T-helper 17 cell (primary cell): ENCODE measurements at places on chromosomes 13 and 19.

DNA sequence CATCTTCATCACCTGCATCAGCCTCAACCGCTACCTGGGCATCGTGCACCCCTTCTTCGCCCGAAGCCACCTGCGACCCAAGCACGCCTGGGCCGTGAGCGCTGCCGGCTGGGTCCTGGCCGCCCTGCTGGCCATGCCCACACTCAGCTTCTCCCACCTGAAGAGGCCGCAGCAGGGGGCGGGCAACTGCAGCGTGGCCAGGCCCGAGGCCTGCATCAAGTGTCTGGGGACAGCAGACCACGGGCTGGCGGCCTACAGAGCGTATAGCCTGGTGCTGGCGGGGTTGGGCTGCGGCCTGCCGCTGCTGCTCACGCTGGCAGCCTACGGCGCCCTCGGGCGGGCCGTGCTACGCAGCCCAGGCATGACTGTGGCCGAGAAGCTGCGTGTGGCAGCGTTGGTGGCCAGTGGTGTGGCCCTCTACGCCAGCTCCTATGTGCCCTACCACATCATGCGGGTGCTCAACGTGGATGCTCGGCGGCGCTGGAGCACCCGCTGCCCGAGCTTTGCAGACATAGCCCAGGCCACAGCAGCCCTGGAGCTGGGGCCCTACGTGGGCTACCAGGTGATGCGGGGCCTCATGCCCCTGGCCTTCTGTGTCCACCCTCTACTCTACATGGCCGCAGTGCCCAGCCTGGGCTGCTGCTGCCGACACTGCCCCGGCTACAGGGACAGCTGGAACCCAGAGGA lies 2.6 kb downstream of the P2RY11 start:
- no peak for DNase-seq

- DNase-seq = no peak
Observed at GRCh38 chr13:81171065-81171647, 830.2 kb upstream of the SPRY2 start.

DNA sequence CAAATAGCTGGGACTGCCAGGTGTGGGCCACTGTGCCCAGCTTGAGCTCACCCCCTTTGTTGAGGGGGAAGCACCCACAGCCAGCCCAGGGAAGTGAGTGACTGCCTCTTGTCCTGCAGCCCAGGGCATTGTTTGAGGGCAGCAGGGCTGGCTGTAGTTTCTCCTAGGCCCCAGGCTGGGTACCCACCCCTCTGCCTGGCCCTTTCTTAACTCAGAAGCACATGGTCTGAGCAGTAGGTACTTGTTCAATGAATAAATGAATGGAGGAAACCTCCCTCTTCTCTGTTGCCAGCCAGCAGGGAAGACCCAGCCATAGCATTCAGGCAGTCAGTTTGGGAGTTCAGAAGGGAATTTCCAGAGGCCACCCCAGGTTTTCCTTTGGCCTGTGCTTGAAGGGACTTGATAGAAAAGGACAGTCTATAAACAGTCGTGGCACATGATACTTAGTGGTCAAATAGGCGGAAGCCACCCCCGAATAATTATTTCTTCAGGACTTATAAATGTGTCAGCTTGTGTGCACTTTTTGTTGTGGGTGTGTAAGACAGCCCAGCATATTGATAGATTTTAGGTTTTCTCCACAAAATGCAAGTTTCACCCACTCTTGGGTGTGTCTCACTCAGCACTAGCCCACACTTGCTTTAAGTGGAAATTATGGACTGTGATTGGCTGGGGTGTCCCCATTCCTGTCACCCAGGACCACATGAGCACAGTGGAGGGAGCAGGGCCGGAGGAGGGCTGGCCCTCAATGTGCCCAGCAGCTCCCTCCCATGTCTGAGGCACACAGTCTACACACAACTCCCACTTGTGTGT lies 33.1 kb downstream of the GATAD2A start:
- no peak for DNase-seq

- DNase-seq = no peak
Observed at GRCh38 chr13:28967029-28967915, 147.1 kb downstream of the MTUS2 start.

DNA sequence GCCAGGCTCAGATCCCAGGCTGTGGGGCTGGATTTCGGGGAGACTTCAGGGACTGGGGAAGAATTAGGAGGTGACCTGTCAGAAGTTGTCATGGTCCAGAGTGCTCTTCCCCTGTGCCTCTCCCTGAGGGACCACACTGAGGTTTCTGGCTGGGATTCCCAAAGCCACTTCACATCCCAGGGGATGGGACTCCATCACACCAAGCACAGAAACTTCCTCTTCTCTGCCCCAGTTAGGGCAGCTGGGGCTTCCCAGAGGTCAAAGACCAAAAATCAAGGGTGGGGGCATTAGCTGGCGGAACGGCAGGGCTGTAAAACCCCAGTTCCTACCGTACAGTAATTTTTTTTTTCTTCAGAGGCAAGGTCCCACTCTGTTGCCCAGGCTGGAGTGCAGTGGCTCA lies 7.4 kb downstream of the FCER2 start:
- no peak for DNase-seq

GRCh38 chr19:6269101-6269886 lies 10.5 kb downstream of the MLLT1 start:
- no peak for DNase-seq

GRCh38 chr19:17333611-17334413 lies 843 bp downstream of the ANO8 start:
- peak; percentile 53 for DNase-seq

- no peak for DNase-seq
Observed at GRCh38 chr13:32525766-32526165, 12.8 kb downstream of the N4BP2L2 start.

GRCh38 chr13:24627090-24627714 lies 53.0 kb upstream of the ATP12A start:
- DNase-seq = no peak

DNA sequence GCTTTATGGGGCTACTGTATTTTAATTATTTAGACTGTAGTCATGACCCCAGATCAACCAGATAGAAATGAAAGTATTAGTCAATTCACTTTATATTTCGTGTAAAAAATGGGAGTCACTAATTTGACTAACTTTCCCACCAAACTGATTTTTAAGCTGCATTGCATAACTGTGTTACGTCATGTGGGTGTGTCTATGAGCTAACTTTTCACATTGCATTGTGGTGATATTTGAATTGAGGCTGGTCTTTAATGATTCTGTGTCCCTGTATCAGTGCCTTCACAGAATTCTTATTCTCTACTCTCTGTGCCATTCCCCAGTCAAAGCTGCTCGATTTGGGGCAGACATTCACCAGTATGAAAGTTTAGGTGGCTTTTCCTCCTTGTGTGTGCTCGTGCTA lies 172.7 kb upstream of the MAB21L1 start:
- no peak for DNase-seq

GRCh38 chr13:38494445-38494844 lies 144.8 kb downstream of the UFM1 start:
- no peak for DNase-seq

GRCh38 chr13:97715763-97716162 lies 237.7 kb upstream of the IPO5 start:
- DNase-seq = no peak

- no peak for DNase-seq
Observed at GRCh38 chr13:102039264-102039663, 362.6 kb downstream of the FGF14 start.

DNA sequence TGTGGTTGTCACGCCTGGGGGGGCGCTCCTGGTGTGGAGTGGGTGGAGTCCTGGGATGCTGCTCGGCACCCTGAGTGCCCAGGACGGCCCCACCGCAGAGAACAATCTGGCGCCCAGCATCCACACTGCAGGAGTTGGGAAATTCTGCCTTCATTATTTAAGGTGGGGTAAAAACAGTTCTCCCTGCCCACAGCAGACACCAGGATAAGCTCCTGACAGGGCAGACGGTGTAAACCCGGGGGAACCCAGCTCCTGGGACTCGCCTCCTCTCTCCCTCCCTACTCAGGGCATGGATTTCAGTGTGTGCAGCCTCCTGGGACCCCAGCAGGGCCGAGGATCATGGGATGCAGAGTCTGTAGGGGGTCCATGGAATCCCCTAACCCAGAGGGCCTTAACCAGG lies 7.7 kb upstream of the WDR18 start:
- DNase-seq = no peak

- DNase-seq = no peak
Observed at GRCh38 chr19:10544753-10545251, 1.1 kb downstream of the ATG4D start.

DNA sequence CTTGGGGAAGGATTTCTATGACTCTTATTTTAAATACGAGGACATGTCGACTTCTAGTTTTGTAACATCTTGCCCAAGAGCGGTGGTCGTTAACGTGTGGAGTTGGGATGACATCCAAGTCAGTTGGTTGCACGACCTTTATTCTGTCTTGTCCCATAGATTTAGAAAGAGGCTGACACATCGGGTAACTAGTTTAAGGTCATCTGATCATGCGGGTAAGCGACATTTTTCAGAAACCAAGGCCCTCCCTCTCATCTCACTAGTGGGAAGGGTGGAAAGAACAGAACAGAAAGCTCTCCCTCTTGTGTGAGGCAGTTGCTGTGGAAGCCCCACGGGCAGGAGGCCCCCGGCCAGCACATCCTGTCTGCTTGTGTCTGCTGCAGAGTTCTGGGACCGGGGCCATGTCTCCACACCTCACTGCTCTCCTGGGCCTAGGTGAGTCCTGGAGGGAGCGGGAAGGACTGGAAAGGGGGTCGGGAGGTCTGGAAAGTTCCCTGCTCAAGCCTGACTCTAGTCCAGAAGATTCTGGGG lies at the start of gene LAIR2:
LAIR2 (plus strand) TSS at position 314 of the 531 bp plus-strand sequence; CDS start at position 402, 88 bp downstream.
- no peak for DNase-seq

GRCh38 chr19:17455308-17456123 lies 5.2 kb downstream of the NXNL1 start:
- no peak for DNase-seq

- no peak for DNase-seq
Observed at GRCh38 chr13:43727856-43728255, 58.9 kb downstream of the ENOX1 start.

DNA sequence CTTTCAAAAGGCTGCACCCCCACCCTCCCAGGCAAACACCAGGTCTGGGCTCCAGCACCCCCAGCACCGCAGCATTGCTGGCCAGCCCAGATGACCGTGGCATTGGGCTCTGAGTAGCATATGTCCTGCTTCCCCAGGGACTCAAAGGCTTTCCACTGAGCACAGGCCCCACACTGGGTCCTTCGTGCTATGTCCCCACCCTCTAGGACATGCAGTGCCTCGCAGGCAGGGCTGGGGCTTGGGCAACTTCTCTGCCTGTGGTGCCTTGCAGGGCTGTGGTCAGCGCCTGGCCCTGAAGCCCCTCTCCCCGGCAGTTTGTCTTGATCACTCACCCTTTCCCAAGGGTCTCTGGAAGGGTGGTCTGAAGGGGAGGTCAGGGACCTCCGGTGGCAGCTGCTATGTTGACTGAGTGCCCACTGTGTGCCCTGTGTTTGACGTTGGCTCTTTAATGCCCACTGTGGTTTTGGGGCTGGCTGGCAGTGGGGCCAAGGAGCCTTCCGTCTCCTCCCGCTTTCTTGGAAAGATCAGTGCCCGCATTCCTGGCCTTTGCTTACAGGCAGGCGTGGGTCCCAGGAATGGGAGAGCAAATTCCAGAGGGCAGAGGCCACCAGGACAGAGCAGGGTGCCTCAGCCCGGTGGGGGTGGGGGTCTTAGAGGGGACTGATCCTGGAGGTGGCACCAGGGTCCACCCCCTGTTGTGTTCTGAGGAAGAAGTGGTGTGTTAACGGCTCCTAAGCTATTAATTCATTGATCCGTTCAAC lies 20.3 kb upstream of the CRTC1 start:
- no peak for DNase-seq

DNA sequence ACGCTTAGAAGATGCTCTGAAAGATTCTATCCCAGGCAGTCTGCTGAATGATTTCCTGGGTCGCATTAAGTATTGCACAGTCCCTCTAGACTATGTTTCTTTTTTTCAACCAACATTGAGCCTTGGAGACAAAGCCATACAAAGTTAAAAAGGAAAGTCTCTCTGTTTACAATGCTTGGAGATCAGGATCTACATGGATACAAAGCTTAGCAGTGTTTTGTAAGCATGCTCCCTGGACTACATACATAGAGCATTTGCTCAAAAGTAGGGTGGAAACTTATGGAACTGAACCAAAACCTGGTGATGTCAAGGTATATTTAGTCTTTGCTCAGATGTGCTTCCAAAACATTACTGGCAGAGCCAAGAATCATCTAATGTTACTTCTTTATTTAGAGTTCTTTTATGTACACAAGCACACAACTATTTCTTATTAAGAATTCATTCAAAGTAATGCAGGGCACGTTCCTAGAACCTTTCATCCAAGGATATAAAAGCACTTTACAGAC lies 241.2 kb downstream of the ABCC4 start:
- DNase-seq = no peak

- DNase-seq = no peak
Observed at GRCh38 chr19:37654118-37654517, 1.1 kb downstream of the ZFP30 start.

DNA sequence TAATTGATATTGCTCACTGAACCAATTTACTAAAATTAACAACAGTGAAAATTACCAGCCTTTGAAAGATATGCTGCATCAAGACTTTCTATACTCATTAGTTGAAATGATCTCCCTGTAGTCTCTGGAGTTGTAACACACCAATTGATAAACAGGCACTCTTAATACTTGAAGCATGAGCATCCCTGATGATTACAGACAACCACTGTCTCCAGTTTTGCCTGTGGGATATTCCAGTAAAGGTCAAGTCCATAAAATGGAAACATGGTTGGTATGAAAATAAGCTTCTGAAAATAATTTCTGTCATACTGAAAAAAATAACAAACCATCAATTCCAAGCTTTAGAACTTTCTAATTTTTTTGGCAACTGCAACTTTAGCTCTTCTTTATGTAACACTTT lies 405.8 kb downstream of the SPRY2 start:
- DNase-seq = no peak

DNA sequence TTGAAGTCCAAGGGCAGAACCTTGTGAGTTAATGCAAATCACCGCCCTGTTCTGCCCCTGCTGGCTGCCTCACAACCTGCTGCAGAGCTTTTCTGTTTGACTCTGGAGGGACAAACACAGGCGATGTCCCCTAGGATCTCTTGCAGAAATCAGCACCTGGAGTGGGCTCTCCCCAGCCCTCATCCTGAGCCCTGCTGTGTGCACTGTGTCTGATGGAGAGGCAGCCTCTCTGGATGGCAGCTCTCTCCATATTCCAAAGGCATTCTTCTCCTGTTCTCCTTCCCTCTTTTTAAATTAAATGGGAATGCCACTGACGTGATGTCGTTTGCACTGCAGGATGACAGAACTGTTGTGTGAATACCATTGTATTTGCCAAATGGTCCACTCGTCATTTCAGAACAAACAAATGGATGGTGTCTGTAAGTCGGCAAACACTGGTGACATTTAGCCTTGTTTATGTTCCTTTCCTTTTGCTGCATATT lies 184.1 kb downstream of the ZNF536 start:
- no peak for DNase-seq

DNA sequence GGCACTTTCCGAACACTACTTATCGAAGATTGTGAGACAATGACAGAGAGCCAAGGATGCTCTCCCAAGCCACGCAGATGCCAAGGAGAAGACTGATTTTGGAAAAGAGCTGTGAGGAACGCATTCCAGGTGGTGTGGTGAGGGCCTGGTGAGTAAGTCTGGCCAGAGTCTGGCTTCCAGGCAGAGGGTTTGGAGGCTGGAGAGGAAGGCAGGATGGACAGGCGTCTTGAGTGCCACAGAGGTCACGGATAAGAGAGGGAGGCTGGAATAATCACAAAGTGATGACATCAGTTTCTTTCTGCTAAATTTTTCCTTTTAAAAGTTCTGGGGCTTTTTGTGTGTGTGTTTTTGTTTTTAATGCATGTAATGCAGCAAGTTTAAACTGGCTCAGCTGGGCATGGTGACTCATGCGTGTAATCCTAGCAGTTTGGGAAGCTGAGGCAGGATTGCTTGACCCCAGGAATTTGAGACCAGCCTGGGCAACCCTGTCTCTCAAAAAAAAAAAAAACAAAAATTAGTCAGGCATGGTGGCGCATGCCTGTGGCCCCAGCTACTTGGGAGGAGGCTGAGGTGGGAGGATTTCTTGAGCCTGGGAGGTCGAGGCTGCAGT lies 235.1 kb downstream of the NALCN start:
- DNase-seq = no peak
